ENCODE measurements at places on chromosomes 5 and 9.

- DNase-seq = no peak
These were observed 105.4 kb downstream of the DCP2 start for GRCh38 chr5:113081881-113082546.

GRCh38 chr5:82905986-82906385, 171.2 kb downstream of the TMEM167A start:
- no peak for DNase-seq

- DNase-seq = no peak
These were observed 441.3 kb upstream of the PIK3R1 start for GRCh38 chr5:67774267-67774552.

DNA sequence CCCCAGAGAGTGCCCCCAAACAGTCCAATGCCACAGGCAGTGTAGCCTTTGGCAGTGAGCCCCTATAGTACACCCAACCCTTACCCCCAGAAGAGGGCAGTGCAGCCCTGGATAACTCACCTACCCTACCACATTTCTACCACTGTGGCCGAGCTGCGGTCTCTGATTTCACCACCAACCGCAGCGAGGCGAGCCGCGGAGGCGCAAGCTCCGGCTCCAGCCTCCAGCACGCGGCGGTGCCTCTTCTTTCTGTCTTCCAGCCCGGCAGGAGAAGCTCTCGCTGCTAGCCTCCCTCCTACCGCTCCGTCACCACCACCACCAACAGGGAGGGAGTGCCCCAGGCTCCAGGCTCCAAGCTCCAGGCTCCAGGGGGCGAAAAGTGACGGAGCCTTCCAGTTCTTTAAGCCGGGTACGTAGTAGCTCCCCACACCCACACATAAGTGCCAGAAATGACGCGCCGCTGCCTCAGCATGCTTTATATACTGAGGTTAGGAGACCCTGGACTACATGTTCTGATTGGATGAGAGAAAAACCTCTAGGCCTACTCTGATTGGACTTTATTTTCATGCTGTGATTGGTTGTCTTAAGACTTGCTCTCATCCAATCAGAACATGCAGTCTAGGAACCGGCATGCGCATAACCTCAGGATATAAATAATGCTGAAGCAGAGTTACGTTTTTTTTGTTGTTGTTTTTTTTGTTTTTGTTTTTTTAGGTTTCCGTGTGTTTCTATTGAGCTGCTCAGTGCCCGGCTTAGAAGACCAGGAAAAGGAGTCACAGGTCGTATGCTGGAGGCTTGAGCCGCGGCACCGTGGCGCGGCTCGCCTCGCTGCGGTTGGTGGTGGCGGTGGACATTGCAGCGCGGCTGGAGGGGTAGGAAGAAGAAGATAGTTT, at the start of gene PCAT7:
TSS of gene PCAT7 (plus strand) at position 645 of the 893 bp plus-strand sequence.
- DNase-seq = peak; percentile 23

DNA sequence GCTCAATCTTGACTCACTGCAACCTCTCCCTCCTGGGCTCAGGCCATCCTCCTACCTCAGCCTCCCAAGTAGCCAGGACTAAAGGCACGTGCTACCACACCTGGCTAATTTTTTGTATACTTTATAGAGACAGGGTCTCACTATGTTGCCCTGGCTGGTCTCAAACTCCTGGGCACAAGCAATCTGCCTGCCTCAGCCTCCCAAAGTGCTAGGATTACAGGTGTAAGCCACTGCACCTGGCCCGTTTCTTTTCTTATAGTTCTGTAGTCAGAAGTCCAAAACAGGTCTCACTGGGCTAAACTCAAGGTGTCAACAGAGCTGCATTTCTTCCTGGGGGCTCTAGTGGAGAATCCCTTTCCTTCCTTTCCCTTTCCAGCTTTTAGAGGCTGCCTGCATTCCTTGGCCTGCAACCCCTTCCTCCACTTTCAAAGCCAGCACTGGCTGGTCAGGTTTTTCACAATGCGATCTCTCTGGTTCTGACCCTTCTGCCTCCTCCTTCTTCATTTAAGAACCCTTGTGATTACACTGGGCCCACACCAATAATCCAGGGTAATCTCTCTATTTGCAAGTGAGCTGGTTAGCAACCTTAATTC, 16.3 kb downstream of the IRF1 start:
- DNase-seq = no peak

- no peak for DNase-seq
These were observed 37.0 kb downstream of the ADAMTS12 start for GRCh38 chr5:33854733-33855151.

GRCh38 chr5:38831909-38832308, 13.9 kb upstream of the OSMR start:
- DNase-seq = no peak

GRCh38 chr9:34409154-34409553, 32.5 kb upstream of the MYORG start:
- no peak for DNase-seq

DNA sequence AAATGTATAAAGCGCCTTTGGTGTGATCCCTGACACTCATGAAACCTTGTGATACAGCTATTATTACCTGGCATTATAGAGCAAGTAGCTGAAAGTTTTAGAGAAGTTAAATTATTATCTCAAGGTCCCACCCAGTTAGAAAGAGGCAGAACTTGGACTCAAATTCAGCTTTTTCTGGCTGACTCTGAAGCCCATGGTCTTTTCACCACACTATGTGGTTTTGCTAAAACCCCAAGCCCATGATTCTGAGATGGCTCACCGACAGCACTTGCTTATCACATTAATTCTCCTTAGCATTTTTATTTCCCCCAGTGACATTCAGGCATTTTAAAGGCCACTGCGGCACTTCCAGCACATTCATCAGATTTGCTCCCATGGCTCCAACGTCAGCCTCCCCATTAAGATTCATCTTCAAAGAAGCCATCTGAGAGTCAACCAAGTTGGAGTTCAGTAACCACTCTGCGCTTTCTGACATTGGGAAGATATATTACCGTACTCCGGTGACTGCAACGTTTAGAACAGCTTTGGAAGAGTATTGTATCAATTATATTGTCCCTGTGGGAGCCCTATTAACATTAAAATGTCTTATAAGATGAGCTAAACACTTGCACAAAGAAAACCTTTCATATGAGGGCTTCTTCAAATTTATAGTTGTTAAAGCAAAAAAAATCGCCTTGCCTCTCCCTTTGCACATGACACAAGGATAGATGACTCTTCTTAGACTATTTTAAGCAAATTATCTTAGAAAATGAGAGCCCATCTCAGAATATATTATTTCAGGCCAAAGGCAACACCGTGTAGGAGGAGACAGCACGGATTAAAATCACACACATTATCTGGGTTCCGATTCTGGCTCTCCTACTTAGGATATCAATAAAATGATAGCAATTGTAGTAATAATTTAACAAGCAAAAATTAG, 638.1 kb downstream of the ACTL7B start:
- no peak for DNase-seq

GRCh38 chr5:115384587-115385375, 88.3 kb upstream of the CCDC112 start:
- no peak for DNase-seq

DNA sequence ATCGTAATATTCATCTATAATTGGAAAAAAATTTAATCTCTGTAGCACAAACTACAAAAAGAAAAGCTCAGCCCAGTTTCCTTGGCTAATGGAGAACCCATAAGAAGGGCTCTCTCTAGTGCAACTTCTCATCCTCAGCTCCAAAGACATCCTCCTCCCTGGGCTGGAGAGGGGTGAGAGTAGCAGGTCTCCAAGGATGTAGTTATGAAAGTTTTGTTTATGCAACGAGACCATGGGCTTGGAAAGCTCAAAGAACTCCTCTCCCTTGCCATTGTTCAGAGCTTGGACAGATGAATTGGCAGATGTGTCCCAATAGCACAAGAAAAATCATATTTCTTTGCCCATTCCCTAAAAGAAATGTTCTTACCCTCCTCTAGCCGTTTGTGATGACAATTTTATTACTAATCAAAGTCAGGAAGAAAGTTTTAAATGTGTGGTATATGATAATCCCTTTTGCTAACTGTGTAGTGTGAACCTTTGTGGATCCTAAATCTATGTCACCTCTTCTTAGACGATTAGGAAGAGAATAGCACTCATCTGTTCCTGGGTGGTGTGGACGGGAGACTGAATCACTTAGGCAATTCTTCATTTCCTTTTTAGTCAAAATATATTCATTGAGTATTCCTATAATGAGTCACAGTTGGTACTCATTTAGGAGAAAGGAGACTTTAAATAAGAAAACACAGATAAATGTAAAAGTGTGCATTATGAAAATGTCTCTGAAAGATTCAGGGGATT, 52.2 kb downstream of the GARNL3 start:
- DNase-seq = peak; percentile 11

GRCh38 chr9:86318187-86318586, 35.8 kb upstream of the ISCA1 start:
- DNase-seq = no peak

DNA sequence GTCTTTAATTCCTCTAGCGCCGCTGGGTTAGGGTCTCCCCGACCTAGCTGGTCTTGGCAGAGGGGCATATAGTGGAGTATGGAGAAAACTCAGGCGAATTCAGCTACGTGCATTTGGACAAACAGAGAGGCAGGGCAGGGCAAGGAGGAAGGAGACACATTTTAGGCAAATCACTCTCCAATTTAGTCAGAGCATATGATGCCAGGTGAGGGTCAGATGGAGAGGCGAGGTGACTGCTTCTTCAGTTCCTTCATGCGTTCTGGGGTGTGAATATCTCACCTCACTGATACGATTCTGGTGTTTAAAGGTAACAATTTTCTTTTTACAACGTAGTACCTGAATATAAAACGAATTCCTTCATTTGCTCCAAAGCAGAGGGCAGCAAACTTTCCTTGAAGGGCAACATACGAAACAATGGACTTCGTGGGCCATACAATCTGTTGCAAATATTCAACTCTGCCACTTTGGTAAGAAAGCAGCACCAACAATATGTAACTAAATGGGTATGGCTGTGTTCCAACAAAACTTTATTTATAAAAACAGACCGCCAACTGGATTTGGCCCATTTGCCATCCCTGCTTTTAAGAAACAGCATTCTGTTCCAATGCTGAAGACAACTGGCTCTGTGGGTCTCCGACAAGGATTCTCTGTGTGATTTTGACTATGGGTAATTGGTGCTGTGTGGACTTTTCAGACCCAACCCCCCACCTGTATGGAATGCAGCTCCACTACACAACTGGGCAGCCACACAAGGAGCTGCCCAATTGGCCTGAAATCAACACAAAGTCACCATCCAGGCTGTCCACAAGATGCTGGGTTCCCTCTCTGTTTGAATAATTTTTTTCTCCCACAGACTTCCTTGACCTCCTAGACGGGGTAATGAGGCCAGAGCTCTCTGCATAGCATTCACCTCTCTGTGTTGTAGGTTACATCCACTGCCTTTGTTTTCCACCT, 53.8 kb downstream of the RAPGEF1 start:
- DNase-seq = no peak

GRCh38 chr5:153256-153655, 38.0 kb upstream of the LRRC14B start:
- no peak for DNase-seq

DNA sequence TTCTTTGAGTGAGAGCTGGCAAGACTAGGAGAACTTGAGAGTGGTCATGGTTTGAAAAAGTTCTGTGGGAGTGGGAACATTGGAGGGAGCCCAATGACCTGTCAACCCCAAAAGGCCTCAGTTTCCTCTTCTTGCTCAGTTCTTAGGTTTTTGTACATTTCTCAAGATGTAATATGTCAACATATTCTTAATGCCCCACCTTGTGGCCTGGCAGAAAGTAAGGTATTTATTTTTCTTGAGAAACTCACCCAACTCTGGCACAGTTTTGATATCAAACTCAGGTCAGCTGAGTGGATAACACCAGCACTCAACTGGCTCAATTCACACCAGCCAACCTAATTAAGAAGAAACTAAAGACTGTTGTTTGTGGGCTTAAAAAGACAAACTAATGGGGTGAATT, 123.0 kb upstream of the SLC27A6 start:
- no peak for DNase-seq
